Aorta (tissue), 5 donors: ENCODE measurements at places on chromosomes 1 and 21. TPM values are rescaled to one million over a fixed set of nuclear protein-coding genes. Genes with fewer than 3 reads are reported as not detected.

Gene C1orf56
- total RNA-seq, result 3.8 TPM

Gene IQGAP3
- 0.58 TPM for total RNA-seq

Gene PRRX1
- total RNA-seq, result 272 TPM

Gene TINAGL1
- 317 TPM for total RNA-seq

Gene BATF3
- total RNA-seq, result 13.9 TPM

Gene KIF26B
- total RNA-seq, result 0.58 TPM

Gene SERINC2
- total RNA-seq, result 2.5 TPM

Gene ALPL
- 6.7 TPM for total RNA-seq
